ENCODE measurements at places on chromosomes 3 and 15. TPM values are rescaled to one million over a fixed set of nuclear protein-coding genes. Genes with fewer than 3 reads are reported as not detected.

SHC4 gene
- not detected for total RNA-seq

TEX9 gene
- total RNA-seq: 3.8 TPM

ZPLD1 gene
- not detected for total RNA-seq

WDR49 gene
- total RNA-seq: 0.65 TPM

HES1 gene
- total RNA-seq: 23.9 TPM

DNA sequence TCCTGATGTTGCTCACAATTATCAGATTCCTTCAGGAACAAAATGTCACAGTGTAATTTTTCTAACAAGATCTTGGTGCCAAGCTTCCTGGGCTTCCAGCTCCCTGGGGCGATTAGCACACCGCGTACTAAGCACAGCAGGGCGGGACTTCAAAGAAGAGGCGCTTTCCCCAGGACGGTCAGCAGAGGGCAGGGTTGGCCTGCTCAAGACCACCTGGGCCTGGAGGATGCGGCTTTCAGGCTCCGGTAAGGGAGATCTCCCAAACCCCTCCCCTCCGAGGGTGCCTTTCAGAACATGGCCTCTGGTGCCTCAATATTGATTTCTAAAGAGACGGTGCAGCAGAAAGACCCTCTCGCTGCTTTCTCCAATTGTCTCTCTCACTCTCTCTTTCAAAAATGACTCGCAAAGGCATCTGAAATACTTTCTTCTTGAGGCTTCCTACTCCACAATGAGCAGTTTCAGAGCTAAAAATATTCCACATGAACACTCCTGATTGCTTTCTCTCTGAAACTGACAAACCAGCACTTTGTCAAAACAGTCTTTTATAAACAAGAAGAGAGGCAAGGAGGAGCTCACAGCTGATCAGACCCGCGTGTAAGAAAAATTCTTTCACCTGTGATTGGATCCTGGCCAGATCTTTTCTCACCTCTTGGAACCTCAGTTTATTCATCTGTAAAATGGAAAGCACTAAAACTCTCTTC lies 154.0 kb downstream of the ADAMTS9 start:
- DNase-seq: peak; percentile 59

DNA sequence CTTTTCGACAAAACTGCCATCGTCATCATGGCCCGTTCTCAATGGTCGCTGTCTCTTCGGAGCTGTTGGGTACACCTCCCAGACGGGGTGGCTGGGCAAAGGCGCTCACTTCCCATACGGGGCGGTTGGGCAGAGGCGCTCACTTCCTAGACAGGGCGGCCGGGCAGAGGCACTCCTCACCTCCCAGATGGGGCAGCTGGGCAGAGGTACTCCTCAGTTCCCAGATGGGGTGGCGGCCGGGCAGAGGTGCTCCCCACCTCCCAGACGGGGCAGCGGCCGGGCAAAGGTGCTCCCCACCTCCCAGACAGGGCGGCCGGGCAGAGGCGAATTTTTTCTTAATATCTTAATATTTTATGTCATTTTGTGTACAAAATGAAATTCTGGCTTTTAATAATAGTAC lies 44.5 kb downstream of the PARP14 start:
- no peak for DNase-seq

- DNase-seq: no peak
Measured at GRCh38 chr3:46705751-46706552, 4.8 kb downstream of the TMIE start.

- DNase-seq: no peak
Measured at GRCh38 chr3:116264546-116265319, 180.6 kb downstream of the LSAMP start.

DNA sequence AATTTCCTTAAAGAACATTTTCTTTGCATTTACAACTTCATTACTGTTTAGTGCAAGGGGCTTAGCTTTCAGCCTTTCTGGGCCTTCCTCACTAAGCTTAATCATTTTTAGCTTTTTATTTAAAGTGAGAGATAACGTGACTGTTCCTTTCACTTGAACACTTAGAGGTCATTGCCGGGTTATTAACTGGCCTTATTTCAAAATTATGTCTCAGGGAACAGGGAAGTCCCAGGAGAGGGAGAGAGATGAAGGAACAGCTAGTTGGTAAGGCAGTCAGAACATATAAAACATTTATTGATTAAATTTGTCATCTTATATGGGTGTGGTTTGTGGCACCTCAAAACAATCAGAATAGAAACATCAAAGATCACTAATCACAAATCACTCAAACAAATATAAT lies 268.7 kb downstream of the TIGIT start:
- no peak for DNase-seq

- no peak for DNase-seq
Measured at GRCh38 chr3:191686626-191687025, 225.7 kb downstream of the PYDC2 start.

- DNase-seq: no peak
Measured at GRCh38 chr3:159185443-159186050, 383.7 kb downstream of the MFSD1 start.

- no peak for DNase-seq
Measured at GRCh38 chr3:188664795-188665194, 507.0 kb upstream of the TPRG1 start.

- no peak for DNase-seq
Measured at GRCh38 chr3:58497097-58497496, 5.2 kb downstream of the KCTD6 start.

DNA sequence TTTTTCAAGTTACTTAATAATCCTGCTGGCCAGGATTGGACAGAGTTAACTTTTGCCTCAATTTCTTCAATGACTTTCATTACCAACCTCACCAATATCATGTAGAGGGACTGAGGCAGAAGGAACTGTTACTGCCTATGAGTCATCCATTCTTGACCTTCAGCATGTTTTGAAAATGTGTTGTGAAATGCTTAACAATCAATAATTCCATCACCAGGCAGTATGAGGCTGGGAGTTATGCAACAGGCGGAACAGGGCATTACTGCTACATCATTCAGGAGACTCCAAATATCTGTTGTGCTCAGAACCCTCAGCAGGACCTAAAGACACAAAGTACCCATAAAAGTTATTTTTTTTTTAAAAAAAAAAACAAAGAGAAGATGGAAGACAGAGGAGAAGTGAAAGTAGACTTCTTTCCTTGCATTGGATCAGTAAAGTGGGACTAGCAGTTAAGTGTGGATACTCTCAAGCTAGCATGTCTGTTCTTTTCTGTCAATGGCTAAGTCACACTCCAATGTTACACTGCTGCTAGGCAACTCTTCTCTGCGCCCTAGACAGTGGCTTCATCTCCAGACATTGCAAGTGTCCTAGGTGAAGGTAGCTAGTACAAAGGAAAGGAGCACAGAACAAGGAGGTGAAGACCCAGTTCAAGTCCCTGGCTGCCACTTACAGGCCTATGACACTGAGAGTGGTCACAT lies 184.9 kb upstream of the LPP start:
- DNase-seq: no peak

DNA sequence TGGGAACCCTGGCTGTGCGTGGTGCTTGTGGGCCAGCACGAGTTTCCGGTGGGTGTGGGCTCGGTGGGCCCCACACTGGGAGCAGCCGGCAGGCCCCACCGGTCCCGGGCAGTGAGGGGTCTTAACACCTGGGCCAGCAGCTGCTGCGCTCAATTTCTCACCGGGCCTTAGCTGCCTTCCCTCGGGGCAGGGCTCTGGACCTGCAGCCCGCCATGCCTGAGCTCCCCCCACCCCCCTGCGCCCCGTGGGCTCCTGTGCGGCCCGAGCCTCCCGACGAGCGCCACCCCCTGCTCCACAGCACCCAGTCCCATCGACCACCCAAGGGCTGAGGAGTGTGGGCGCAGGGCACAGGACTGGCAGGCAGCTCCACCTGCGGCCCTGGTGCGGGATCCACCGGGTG lies 49.4 kb downstream of the TM4SF18 start:
- DNase-seq: no peak
